ENCODE measurements at places on chromosomes 16 and 17.
A peak's percentile ranks its signal among the peaks of the same experiment; 100 is the strongest.

DNA sequence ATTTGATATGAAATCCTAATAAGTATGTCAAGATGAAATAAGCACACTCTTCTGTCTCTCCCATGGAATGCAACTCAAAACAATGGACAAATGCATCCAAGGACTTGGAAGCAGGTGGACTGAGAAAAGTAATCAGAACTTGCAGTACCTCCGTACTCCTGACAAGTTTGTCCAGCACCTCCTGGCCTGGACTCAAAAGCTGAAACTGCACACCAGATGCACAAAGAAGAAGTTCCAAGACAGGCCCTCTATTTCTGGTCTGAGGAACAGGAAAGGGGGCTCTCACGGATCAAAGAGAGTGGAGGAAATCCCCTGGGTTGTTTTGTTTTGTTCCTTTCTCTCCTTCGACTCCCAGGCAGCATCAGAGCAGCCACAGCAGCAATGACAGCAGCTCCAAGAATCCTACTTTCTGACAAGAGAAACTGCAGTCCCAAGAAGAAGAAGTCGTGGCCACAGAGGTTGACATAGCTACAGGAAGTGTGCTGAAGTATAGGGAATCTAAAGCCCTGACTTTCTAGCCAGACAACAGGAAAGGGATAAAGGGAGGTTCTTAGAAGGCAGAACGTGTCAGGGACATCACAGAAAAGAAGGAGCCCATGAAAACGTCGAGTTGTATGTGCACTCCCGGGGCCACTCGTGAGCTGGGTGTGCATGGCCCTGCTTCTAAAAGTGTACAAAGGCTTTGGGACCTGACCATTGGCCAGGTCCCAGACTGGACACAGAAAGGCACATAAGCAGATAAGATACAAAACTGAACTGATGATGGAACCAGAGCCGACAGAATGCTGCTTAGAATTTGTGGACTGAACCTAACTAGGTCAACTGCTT, 29.3 kb downstream of the AKAP10 start:
- ATAC-seq = no peak

- no peak for ATAC-seq
These were observed 11.7 kb upstream of the COTL1 start for GRCh38 chr16:84629580-84629979.

DNA sequence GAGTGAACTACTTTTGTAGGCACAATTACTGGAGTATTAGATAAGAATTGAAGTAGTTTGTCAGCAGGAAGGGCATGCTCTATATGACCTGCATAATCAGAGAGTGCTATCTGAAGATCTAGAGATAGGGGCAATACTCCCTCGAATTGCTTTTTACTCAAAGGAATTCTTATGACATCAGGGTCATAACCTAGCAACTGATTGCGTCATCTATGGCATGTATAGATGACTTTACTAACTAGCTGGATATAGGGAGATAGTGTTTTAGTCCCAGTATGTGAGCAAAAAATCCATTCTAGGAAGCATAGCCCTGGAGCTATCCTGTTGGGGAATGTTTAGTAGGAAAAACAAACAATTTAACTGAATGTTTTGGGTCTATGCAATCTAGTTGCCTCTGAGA, 109.5 kb upstream of the ZNF267 start:
- ATAC-seq = no peak

DNA sequence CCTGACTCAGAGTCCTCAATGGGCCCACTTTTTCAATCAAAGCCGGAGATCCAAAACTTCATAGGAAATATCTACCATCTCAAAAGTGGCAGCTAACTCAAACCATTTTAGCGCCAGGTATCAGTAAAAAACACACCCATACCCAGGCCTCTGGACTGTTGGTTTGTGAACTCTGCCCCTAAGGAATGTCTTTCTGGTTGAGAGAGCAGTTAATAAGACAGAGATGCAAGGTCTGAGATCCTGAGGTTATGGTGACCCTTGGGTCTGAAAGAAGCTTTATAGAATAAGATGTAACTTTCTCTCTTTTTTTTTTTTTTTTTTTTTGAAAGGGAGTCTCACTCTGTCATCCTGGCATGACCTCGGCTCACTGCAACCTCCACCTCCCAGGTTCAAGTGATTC, 350.5 kb downstream of the SOX9 start:
- ATAC-seq = no peak

DNA sequence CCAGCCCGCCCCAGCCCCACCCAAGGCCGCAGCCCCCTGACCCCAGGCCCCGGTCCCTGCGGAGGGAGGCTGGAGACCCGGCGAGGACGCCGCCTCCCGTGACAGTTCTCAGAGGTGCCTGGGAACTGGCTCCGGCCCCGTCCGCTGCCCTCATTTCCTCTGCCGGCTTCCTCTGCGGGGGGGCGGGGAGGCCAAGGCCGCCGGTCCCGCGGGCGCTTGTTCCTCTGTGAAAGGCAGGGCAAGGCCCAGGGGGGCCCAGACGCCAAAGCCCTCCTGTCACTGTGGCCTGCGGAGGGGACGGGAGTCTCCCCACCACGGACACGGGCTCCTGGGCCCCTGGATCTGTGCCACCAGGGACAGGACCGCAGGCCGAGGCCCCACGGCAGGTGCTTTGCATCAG, 5.0 kb upstream of the PVALEF start:
- peak; percentile 4 for ATAC-seq

DNA sequence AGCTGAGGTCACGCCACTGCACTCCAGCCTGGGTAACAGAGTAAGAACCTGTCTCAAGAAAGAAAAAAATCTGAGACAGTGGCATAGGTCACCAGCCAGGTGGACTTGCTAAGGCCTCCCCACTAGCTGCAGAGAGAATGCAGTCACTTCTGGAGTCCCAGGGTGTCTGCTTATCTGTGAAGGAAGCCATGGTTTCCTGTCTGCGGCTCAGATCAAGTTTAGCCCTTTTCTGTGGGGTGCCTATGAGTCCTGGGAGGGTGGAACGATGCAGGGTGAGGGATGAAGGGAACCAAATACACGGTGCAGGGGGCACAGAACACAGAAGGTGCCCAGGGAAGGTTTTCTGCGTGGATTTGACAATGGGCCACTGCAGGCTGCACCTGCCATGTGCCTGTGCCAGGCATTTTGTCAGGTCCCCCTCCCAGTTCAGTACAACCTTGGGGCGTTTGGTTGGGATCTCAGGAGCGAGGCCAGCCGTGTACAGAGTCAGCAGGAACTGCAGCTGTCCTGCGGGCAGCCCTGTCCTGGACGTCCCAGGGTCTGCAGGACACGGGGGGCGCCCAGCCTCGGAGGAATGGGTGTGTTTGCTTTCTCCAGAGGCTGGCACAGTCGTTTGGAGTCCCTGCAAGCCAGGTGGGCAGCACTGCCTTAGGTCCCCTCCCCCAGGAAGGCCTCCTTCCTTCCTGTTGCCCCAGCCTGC, 41.8 kb downstream of the RAB11FIP4 start:
- ATAC-seq = peak; percentile 41

DNA sequence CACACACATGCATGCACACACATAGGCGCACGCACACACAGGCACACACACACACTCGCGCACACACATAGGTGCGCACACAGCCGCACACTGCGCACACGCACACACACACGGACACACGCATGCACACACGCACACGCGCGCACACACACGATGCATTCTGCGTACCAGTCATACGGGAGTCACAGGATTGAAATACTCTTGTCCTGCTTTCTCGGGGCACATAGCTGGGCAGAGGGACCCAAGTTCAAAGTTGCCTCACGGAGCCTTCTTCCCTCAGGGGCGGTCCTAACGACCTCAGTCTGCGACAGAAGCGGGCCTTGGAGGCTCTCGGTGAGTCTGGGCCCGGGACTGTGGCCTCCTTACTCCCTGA, 56.0 kb downstream of the MRM1 start:
- no peak for ATAC-seq

DNA sequence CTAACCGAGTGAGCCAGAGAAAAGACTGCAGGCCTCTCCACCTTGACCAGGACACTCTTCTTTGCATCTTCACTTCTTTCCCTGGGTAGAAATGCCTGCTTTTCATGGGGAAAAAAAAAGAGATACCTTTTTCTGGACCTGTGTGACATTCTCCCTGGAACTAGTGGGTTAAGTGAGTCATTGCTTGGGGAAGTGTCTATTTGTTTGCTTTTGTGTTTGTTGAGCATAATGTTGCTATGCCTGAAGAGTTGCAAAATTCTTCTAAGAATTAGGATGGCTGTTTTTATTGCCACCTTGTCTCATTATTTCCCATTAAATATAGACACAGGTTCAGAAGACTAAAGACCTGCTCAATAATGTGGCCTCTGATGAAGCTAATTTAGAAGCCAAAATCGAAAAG, 18.8 kb downstream of the CLUAP1 start:
- ATAC-seq = no peak

DNA sequence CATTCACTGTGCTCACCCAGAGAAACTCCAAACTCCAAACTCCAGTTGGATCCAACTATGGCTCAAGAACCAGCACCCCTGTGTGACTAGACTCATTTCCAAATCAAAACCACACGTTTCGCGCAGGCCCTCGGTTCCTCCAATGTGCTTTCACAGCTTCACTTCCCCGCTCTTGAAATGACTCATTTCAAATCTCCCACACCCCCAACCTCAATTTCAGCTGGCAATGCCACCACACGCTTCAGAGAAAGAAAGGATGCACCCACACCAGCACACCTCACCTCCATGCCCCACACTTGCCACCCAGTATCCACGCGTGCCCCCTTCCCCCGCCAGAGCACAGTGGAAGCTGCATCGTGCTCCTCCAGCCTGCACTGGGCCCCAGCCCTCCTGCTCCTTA, 9.0 kb downstream of the TMEM92 start:
- ATAC-seq = peak; percentile 72

- ATAC-seq = no peak
These were observed 1039.2 kb upstream of the GOT2 start for GRCh38 chr16:59773330-59773729.

GRCh38 chr16:28621481-28622155, 11.8 kb upstream of the SULT1A1 start:
- ATAC-seq = no peak

GRCh38 chr17:19709841-19710240, 6.5 kb downstream of the SLC47A2 start:
- ATAC-seq = no peak
